Mammary epithelial cell (primary cell): ENCODE measurements at places on chromosomes 2 and 18. TPM values are rescaled to one million over a fixed set of nuclear protein-coding genes. Genes with fewer than 3 reads are reported as not detected.

OST4 gene
- 898 TPM for polyA plus RNA-seq

LINC00305 gene
- polyA plus RNA-seq, result not detected

SPEG gene
- 33.4 TPM for polyA plus RNA-seq

KIAA2012 gene
- polyA plus RNA-seq, result not detected

ADCY3 gene
- 63.4 TPM for polyA plus RNA-seq

VWC2L gene
- polyA plus RNA-seq, result not detected

SKOR2 gene
- polyA plus RNA-seq, result not detected

SOWAHC gene
- polyA plus RNA-seq, result 12.6 TPM

RESP18 gene
- not detected for polyA plus RNA-seq

TBC1D8 gene
- polyA plus RNA-seq, result 13.2 TPM

C2orf78 gene
- polyA plus RNA-seq, result 0.02 TPM
